ENCODE measurements at places on chromosomes 11 and 22. TPM values are rescaled to one million over a fixed set of nuclear protein-coding genes. Genes with fewer than 3 reads are reported as not detected.

Gene OR51I1
- total RNA-seq = not detected

Gene GALR3
- total RNA-seq = 0.24 TPM

Gene LUZP2
- not detected for total RNA-seq

Gene RIBC2
- total RNA-seq = 13.5 TPM

Gene C1QTNF5
- not detected for total RNA-seq

Gene MAP6
- total RNA-seq = not detected

Gene SLC22A8
- total RNA-seq = not detected
